Stimulated activated CD4-positive, alpha-beta T cell treated with anti-CD3 and anti-CD28 coated beads, Interleukin-2, amount 100 ng/mL, for 48 hours (primary cell): ENCODE measurements at places on chromosomes 4 and X.

GRCh38 chrX:54473993-54474859 is 21.8 kb downstream of the FGD1 start:
- no peak for DNase-seq

- DNase-seq: no peak
These were observed 13.8 kb downstream of the NELFA start for GRCh38 chr4:1994938-1995337.

DNA sequence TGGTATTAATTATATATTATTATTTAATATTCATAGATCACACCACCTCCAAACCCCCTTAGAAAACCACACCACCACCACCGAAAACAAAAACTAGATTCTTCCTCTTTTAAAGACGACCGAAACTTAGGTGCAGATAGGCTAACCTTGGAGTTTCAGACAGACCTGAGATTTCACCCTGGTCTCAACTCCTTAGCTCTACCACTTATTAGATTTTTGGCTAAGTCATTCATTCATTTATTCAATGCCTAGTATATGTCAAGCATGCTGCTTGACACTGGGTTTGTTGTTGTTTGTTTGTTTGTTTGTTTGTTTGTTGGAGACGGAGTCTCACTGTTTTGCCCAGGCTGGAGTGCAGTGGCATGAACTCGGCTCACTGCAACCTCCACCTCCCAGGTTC is 9.5 kb upstream of the BMP2K start:
- no peak for DNase-seq

DNA sequence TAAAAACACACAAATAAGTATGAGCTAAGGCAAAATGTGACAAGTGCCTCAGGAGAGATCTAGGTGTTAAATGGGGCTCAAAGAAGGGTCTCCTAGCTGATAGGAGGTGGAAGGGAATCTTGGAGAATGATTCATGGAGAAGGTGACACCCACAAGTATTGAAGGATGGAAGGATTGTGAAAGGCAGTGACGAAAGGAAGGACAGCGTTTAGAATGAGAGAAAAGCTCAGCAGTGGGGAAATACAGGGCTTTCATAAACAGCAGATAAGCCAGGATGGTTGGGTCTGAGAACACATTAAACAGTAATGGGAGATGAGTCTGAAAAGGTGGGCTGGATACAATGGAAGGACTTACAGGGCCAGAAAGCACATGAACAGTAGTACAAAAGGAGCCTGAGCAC is 11.5 kb downstream of the ANXA5 start:
- no peak for DNase-seq

DNA sequence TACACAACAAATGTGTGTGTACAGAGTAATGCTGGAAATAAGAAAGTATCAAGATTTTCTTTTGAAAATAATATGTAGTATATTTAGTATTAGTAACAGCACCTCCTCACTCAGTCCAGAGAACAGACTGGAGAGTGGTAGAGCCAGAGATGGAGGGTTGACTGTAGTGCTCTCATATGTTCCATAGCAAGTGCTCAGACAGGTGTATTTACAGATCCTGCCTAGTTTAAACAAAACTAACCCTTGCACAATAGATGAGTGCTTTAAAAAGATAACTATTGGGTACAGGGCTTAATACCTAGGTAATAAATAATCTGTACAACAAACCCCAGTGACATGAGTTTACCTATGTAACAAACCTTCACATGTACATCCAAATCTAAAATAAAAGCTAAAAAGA is 381.0 kb upstream of the EMCN start:
- no peak for DNase-seq

- DNase-seq: peak; percentile 49
These were observed 32.8 kb downstream of the ELOVL6 start for GRCh38 chr4:110165382-110166286.

- no peak for DNase-seq
These were observed 118.0 kb downstream of the CAMK2D start for GRCh38 chr4:113643505-113643904.

- no peak for DNase-seq
These were observed 79.4 kb downstream of the SYNPO2 start for GRCh38 chr4:118968005-118968404.

- DNase-seq: no peak
These were observed 4.8 kb upstream of the TMPRSS11B start for GRCh38 chr4:68250151-68250930.

DNA sequence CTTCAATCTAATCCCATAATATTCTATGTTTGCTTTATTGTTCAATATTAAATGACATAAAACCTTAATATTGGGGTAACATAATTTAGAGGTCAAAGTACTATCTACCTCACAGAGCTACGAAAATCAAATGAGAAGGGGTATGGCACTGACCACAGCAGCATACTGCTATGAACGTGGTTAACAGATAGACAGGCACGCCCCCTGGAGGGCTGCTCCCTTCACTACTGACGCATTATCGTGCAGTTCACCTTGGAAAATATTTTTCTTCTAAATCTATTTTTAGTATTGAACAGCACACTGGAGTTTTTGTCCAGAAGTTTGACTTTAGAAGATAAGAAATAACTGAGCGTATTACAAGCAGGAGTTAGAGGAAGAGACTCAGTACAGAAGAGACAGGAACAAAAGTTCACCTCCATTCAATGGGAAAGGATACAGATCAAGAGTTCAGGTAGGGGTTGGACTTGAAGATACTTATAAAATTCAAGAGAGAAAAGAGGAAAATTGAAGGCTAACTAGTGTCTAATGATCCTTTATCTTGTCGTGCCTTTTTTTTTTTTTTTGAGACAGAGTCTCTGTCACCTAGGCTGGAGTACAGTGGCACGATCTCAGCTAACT is 22.7 kb downstream of the MAP9 start:
- DNase-seq: peak; percentile 30

- DNase-seq: no peak
These were observed 9.1 kb downstream of the LAMTOR3 start for GRCh38 chr4:99885063-99885664.

- no peak for DNase-seq
These were observed 211.6 kb upstream of the DKK2 start for GRCh38 chr4:107247738-107248137.

DNA sequence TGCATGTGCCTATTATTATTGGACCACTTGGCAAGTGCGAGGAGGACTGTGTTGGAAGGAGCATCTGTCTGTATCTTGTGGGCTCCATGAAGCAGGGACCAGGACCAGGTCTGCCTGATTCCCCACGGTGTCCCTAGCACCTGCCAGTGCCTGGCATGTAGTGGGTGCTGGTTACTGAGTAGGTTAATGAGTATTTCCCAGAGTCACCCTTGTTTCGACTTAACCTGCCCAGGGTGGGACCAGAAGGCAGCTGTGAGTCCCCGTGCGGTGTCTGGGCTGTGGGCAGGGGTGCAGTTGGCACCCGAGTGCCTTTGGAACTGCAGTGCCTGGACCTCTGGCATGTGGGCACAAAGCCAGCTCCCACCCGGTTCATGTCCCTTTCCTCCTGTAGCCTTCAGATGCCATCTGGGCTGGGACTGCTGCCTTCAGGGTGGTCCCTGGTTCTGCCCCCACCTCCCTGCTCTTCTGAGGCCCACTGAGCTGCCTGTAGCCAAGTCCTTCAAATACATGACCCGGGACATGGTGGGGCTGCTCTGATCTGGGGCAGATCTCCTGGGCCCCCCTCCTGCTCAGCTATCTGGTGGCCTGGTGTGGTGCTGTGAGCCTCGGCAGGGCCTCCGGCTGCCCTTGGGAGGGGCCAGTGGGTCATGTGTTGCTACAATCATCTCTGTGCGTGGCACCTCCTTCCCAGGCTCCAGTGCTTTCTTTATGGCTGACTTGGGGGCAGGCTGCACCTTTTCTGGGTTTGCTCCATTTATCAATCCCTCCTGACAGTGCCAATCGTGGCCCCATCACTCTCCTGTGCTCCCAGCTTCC is 53.0 kb upstream of the SORCS2 start:
- no peak for DNase-seq

DNA sequence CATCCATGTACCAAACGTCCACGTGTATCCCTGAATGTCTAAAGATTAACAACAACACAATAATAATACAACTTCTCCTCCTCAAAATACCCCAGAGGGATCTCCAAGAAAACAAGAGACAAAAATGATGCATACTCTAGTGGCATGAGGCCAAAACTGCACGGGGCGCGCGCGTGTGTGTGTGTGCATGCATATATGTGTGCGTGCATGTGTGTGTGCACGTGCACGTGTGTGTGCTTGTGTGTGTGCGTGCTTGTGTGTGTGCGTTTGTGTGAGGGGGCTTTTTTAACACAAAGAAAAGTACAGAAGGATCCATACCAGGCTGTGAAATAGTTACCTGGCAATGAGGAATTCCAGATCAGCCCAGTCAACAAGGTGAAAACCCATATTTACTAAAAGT is 48.5 kb downstream of the PRKX start:
- no peak for DNase-seq

- DNase-seq: no peak
These were observed 302.0 kb downstream of the SPRY1 start for GRCh38 chr4:123698556-123698955.

- no peak for DNase-seq
These were observed 43.0 kb upstream of the SCOC start for GRCh38 chr4:140330311-140330900.

- no peak for DNase-seq
These were observed 572.0 kb downstream of the INPP4B start for GRCh38 chr4:142274137-142274536.

GRCh38 chr4:86896596-86896995 is 4.4 kb upstream of the C4orf36 start:
- DNase-seq: no peak

- DNase-seq: no peak
These were observed 237.6 kb downstream of the FSTL5 start for GRCh38 chr4:161926033-161926828.

DNA sequence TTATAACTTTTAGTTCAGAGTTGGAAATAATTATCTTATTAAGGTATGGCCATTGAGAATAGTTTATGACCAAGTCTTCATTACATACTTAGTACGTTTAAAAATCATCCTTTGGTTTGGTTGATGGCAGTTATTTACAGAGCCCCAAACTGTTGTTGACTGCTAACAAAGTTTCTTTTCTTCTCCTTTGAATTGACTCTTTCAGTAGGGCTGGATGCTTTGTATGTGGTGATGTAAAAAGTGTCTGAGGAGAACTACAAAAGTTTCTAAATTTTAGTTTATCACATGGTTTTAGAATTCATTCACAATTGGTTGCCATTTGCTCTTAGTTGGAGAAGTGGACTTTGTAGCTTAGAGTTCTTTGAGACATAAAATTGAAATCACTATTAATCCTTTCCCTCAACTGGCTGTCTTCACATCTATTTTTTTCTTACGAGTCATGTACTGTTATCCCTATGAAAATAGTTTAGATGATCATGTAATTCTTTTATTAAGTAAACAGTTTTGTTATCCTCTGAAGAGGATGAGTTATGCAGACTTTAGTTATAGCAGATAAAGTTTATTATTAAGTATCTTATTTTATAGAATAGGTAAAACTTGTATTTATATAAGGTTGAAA is 14.8 kb downstream of the PTPN13 start:
- DNase-seq: no peak

- DNase-seq: no peak
These were observed 32.7 kb upstream of the TCEANC start for GRCh38 chrX:13620207-13620606.

DNA sequence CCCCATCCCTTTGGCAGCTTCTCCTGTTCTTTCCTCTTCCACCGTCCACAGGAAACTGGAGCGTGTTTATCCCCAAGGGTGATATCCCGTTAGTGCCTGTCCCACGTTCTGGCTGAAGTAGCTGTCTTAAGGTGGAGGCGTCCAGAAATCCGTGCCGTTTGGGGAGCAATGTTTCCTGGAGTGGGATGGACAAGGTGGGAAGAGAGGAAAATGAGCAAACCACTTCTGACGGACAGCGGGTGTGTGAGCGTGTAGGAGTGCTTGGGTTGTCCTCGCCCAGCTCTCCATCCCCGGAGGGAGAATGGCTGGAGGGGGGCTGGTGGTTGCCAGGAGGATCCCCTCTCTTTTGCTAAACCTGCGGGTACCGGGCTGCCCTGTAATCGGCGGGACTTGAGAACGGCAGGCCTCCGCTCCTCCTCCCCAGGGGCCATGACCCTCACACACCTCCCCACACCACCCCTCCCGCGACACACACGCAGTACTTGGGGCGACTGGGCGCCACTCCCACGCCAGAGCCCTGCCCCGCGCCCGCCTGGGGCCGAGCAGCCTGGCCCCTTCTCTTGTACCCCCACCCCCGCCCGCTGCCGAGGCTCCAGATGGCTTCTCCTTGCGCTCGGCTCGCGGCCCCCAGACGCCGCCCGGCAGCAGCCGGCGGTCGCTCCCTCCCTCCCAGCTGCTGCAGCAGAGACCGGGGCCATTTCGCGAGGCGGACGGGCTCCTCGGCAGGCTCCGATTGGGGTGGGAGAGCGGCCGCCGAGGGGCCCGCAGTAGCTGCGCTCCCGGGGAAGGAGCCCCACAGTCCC is 13.9 kb upstream of the PRDM8 start:
- no peak for DNase-seq

- no peak for DNase-seq
These were observed 16.8 kb downstream of the CLNK start for GRCh38 chr4:10667701-10668326.

DNA sequence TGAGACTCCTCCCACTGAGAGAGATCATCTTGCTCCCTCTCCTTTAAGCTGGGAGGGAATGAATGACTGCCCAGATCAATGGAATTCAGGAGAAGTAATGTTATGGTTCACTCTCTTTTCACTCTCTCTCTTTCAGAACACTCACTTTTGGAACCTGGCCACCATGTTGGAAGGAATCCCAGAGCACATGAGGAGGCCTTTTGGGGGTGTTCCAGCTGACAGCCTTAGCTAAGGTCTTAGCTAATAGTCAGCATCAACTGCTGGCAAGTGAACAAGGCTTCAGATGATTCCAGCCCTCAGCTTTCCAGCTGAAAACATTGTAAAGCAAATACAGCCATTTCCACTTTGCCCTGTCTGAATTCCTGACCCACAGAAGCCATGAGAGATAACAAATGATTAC is 124.0 kb upstream of the CLNK start:
- DNase-seq: no peak

GRCh38 chr4:148041606-148042329 is 309.9 kb downstream of the ARHGAP10 start:
- DNase-seq: no peak

DNA sequence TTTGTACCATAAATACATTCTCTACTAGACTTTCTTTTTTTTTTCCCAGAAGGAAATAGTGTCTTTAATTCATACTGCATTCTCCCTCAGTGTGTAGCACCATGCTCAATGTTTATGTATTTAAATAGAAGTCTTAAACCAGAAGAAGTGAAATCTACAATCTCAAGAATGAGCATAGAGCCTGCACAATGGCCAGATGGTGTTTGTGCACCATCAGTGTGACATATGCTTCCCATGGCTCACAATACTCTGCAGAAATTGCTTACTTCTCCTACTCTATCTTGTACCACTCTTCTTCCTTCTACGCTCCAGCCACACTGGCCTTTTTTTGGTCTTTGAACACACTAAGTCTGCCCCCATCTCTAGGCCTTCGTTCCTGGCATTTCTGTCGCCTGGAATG is 2.6 kb upstream of the DOCK11 start:
- no peak for DNase-seq

DNA sequence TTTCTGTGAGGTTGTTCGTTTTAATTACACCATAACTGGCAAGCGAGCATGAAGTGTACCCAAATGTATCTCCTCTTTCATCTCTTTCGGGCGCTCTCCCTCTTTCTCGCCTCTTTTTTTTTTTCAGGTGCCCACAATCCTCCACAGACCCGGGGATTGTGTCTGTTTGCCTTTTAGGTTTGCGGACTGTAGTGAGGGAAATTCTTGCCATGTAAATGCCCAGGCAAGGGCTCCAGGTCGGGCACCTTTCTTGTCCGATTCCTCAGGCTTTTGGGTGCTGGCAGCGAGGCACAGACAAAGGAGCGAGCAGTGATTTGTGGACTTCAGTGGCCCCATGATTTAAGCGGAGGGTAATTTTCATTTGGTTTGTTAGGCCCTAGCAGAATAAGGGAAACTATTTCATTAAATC is 1.1 kb upstream of the PHOX2B start:
- DNase-seq: no peak
